DMS79 treated with DMSO at 0.1 percent for 48 hours (cell line): ENCODE measurements at places on chromosomes 7 and 10.

GRCh38 chr7:102444961-102445673, 11.7 kb downstream of the ORAI2 start:
- DNase-seq, result no peak

DNA sequence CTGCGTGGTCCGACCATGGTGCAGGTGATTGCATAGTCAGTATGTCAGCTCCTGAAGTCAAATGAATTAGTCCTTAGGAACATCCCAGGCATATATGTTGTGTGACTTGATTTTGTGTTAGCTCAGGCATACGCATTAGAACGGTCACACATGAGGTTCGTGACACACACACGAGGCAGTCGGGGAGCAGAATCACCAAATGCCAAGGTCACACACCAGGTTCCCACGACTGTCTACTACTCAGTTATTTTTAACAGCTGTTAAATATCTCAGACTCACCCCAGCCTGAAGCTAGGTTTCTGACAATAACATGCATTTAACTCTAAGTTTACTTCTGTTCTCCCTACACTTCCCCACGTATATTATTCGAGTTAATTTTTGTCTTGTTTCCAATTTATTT, 54.8 kb downstream of the DYNC2I1 start:
- no peak for DNase-seq

GRCh38 chr10:24762966-24763623, 39.4 kb upstream of the ARHGAP21 start:
- DNase-seq, result no peak

- no peak for DNase-seq
Observed at GRCh38 chr7:42070068-42070467, 166.9 kb downstream of the GLI3 start.

DNA sequence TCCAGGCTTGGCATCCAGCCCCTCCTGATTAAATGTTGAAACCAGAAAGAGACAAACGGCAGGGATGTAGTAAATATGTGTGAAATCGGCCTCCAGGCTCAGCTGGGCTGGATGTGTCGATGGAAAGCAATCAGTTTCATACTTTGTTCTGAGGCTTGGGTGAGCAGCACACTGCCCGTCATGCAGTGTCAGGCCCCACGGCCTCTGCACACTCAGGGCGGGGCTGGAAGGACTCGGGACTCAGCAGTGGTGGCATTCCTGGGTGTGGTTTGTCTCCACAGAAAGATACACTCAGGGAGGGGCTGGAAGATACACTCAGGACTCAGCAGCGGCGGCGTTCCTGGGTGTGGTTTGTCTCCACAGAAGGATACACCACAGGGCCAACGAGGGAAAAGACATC, 22.0 kb downstream of the ADGRA1 start:
- DNase-seq, result no peak

DNA sequence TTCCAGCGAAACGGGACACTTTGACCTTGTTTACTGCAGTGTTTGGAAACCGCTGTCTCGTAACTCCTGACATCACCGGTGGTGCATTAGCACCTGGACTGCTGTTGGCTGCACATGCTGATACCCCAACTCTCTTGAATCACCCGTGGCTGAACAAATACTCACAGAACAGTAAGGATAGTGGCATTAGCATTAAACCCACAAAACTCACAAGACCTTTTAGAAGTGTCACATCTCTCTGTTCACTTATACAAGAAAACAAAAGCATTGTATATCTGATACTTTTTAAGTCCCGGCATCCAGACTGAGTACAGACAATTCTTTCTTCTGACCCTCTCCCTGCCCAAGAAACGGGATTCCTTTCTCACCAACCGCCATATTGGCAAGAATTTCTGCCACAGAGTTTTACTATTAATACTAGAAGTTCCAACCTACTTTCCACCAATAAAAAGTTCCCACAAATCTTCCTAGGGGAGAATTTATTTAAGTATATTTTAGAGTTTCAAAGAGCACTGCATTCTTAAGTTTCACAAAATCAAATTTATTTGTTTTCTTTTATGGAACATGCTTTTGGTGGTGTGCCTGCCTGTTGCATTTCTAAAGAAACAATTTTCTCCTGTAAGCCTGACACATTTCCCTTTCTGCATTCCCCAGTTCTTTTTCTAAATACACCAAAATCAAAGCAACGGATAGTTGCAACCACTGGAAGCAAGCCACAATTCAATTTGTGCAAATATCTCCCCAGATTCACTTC, 208.4 kb upstream of the KLF14 start:
- no peak for DNase-seq

- no peak for DNase-seq
Observed at GRCh38 chr10:133159611-133159949, 439 bp upstream of the KNDC1 start.

DNA sequence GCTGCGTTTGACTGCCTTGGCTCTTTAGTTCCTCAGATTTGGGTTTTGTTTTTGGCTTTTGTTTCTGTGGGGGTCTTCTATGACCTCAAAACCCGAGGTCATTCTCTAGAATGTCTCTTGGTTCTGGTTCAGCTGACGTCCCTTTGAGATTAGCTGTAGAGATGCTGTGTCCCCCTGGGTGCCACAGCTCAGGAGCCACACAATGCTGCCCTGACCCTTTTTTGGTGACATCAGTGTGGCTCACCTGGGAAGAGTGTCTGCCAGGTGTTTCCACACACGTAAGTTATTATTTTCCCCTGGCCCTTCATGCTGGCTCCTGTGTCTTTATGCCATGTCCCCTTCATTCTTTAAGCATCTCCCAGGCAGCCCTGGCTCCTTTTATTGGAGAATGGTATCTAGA, 89.8 kb upstream of the DDC start:
- no peak for DNase-seq

DNA sequence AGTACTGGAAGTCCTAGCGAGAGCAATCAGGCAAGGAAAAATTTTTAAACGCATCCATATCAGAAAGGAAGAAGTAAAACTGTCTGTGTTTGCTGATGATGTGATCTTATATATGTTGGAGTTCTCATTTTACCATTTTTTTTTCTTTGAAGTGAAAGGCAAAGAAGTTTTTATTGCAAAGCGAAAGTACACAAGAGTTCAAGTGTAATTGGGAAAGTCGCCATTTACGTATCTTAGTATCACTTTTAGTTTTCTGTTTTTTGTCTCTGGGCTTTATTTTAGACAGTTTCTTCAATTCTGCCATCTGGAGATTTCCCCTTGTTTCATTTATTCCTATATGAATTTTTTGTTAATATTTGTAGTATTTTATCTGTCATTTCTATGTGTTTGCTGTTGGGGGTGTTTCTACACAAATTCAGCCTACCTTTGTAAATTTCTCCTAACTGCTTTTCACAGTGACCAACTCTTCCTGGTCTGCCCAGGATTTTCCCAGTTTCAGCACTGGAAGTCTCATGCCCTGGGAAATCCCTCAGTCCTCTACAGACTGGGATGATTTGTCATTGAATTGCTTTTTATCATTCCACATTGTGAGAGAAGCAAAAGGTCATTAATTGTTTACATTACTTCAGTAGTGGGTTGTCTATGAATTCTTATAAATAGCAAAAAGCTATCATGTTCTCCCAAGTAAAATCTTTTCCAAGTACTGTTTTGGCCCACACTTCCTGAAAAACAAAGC, 23.2 kb downstream of the BET1 start:
- DNase-seq, result no peak

- DNase-seq, result no peak
Observed at GRCh38 chr7:117076426-117076943, 123.2 kb downstream of the ST7 start.

DNA sequence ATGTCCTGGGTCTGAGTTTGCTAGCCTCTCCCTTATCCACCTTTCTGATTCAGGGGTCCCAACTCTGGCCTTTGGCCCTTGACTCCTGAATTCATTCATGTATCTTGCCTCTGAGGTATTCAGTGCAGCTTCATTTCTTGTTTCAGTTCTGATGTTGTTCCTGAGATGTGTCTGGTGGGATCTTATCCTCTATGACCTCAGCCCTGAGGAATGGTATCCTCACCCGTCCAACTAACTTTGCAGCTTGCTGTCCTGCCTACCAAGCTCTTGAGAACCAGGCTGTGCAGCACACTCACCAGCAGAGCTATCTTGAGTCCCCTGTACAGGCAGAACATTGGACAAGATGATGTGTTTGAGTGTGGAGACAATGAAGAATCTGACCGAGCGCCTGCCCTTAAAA, 13.8 kb downstream of the SUFU start:
- DNase-seq, result no peak

DNA sequence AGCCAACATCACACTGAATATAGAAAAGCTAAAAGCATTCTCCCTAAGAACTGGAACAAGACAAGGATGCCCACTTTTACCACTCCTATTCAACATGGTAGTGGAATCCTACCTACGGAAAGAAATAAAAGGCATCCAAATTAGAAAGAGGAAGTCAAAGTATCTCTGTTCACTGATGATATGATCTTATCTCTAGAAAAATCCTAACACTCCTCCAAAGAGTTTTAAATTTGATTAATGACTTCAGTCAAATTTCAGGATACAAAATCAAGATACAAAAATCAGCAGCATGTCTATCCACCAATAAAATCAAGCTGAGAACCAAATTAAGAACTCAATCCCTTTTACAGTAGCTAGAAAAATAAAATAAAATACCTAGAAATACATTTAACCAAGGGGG, 35.3 kb upstream of the TNKS2 start:
- DNase-seq, result no peak

DNA sequence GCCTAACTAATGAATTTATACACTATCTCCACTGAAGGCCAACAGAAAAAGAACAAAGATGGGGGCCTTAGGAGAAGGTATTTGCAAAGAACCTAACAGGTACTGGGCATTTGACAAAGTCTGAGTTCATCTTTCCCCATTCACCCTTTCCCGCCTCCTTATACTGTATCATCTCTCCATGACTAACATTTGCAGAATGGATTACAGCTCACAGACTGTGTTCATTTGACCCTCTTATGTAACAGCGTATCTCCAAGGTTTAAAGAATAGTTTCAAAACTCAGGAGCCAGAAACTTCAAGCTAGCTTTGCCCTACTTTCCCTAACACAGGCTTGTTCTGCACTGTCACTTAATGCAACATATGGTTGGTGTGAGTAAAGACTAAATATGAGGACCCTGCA, 238.7 kb upstream of the CELF2 start:
- DNase-seq, result no peak

DNA sequence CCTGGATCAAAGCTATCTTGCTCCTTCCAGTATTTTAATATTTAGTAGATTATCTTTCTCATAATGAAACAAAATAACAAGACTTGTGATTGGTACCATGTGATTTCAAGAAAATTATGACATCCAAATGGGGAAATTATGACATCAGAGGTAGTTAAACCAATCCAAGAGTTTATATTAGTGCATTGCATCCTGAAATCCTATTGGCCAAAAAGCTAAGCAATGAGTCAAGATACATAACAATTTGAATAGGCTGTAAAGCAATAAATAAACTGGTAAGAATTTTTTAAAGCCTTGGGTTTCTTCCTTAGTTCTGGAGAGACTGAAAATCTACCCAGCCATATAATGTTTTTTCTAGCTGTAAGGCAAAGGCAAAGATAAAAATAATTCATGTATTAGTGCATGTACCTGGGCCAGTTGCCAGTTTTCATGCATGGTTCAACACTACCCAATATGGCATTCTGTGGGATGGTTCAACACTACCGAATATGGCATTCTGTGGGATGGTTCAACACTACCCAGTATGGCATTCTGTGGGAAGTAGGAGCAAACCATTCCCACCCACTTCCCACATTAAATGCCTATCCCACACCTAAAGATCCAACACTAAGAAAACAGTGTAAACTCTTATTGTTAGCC, at the start of gene RNF148:
Gene RNF148 (minus strand): TSS at position 51 of the 639 bp plus-strand sequence. CDS start 172 bp downstream, outside the sequence.
- DNase-seq, result no peak

DNA sequence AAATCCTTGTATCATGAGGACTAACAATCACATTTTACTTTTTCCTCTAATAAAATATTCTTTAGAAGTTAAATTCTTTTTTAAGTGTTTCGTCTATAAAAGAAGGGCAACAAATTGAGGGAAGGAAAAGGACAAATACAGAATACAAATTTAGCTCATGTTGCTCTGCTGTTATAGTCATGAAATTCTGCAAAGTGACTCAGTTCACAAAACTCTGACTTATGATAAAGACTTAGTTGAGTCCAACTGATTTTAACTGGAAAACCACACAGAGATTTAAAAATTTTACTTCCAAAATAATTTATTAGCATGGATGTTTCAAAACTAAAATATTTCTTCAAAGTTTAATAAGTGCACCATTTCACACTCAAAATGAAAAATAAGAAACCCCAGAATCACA, 75.0 kb upstream of the GPR22 start:
- no peak for DNase-seq

- no peak for DNase-seq
Observed at GRCh38 chr7:157235357-157236333, 96.9 kb downstream of the UBE3C start.

GRCh38 chr7:95863623-95864022, 91.3 kb downstream of the DYNC1I1 start:
- DNase-seq, result no peak

GRCh38 chr7:31104361-31105255, 52.5 kb downstream of the ADCYAP1R1 start:
- DNase-seq, result no peak

- DNase-seq, result no peak
Observed at GRCh38 chr10:34206935-34207268, 608.2 kb downstream of the PARD3 start.

DNA sequence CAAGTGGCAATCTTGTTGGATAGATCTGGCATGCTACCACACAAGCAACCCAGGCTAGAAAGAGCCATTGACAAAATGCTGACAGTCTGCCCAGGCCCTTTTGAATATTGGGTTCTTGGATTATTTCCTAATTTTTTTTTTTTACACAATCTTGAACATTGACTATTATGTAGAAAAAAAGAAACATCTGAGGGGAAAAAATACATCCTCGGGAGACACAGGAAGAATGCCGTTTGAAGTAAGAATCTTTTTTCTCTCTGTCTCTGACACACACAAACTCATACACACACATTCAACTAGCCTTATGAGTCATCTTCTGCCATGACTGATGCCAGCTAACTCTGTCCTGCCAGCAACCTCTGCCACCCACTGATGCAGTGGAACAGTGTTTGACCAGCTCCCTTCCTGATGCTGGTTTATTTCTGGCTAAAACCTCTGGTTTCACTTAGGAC, 47.2 kb downstream of the SORBS1 start:
- no peak for DNase-seq

GRCh38 chr7:80184693-80185092, 50.1 kb downstream of the GNAI1 start:
- no peak for DNase-seq

DNA sequence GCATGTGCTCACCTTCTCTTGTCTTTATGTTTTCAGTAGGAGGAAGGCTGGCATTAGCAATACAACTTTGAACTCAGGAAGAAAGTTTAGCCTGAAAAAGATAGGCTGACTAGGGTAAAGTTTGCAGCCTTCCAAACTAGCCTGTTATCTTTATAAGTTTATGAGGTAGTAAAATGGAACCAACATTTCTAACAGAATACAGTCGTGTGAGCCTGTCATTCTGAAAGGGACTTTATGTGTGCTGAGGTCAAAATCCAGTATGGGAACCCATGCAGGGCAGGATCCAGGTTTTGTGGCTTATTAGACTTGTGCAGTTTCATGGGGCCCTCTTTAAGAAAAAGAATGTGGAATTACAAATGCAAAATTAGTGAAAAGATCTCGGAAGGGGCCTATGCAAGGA, 201.0 kb upstream of the PRPS1L1 start:
- DNase-seq, result no peak
